ENCODE measurements at places on chromosomes 16 and 17. TPM values are rescaled to one million over a fixed set of nuclear protein-coding genes. Genes with fewer than 3 reads are reported as not detected.

DNA sequence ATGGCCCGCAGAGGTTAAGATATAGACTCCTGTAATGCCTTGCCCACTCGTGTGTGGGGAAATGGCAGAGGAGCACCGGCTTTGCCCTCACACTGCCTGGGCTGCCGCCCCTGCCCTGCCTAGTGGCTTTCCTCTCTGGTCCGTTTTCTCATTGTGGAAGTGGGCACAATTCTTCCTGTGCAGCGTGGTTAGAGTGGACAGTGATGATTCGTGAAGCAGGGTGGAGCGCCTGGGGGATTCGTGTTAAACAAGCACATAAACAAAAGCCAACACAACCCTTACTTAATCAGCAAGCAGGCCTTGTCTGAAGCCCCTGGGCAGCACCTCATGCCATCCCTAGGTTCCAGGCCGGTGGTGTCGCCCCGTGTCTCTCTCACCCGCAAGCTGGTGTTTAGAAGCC is 269.7 kb downstream of the SEC14L1 start:
- no peak for DNase-seq

GRCh38 chr17:4262703-4263102 is 1.1 kb downstream of the ANKFY1 start:
- no peak for DNase-seq

GRCh38 chr17:60390925-60391470 is 935 bp downstream of the USP32 start:
- no peak for DNase-seq

- no peak for DNase-seq
These were observed 60.1 kb downstream of the ARSG start for GRCh38 chr17:68351395-68351794.

- DNase-seq = no peak
These were observed 1.4 kb upstream of the PIK3R5 start for GRCh38 chr17:8966926-8967325.

CCL4 gene
- total RNA-seq = 22.9 TPM

BMERB1 gene
- total RNA-seq = 20.2 TPM

ITGAD gene
- not detected for total RNA-seq

TBC1D3H gene
- total RNA-seq = not detected

SLC47A1 gene
- 0.14 TPM for total RNA-seq
